NCI-H146 (cell line): ENCODE measurements at places on chromosomes 12 and 14.
A peak's percentile ranks its signal among the peaks of the same experiment; 100 is the strongest.

- no peak for DNase-seq
These were observed 171.2 kb downstream of the CEP128 start for GRCh38 chr14:80770114-80770908.

GRCh38 chr14:42488965-42489364 lies 882.3 kb downstream of the LRFN5 start:
- DNase-seq: no peak

GRCh38 chr14:95327558-95328374 lies 8.1 kb upstream of the CLMN start:
- DNase-seq: no peak

- no peak for DNase-seq
These were observed 189.2 kb upstream of the C14orf180 start for GRCh38 chr14:104390221-104390931.

DNA sequence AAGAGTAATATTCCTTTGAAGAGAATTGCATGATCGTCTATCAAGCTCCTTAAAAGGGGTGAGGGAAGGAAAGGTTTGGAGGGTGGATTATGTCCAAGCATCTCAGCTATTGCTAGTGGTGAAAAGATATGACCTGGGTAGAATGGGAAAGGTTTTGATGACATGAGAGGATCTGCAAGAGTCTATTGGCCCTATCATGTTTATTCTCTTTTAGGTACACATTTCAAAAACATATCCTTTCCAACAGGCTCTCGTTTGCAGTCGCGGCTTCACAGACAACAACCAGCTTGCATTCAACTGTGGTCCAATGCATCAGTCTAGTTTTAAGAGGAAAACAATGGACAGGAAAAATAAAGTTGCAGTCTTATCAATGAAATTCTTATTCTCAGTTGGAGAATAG lies 17.1 kb downstream of the FOXG1 start:
- DNase-seq: no peak

DNA sequence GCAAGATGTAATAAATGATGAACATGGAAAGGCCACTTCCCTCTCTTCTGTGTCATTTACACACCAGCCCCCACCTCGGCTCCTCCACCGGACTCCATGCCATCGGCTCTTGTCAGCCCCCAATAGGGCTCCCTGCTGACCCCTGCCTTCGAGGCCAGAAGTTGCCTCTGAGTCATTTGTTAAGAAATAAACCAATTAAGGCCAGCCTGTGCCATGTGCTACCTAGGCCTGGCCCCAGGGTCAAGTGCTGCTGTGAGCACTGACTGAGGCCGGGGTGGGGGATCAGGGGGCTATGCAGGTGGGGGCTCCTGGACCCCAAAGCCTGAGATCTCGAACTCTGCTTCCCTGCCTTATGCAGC lies 53.2 kb downstream of the TESC start:
- peak; percentile 12 for DNase-seq

GRCh38 chr14:55410876-55411275 lies 754 bp downstream of the ATG14 start:
- DNase-seq: no peak

GRCh38 chr12:26939192-26939832 lies 1.0 kb downstream of the FGFR1OP2 start:
- peak; percentile 45 for DNase-seq

GRCh38 chr12:26954027-26954426 lies 15.8 kb downstream of the FGFR1OP2 start:
- no peak for DNase-seq

DNA sequence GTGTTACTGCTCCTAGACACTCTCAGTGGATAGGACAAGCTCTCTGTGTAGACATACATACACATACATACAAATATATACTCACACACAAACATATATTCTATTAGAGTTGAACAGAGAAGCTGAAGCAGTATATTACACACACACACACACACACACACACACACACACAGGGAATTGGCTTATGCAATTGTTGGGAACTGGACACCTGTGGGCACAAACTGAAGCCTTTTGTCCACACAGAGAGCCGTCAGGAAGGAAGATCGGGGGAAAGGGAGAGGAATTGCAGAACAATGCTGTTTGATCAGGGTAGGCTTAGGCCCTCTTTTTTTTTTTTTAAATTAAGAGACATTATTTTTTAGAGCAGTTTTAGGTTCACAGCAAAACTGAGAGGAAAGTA lies 180.7 kb upstream of the DDHD1 start:
- no peak for DNase-seq

GRCh38 chr12:2160043-2160442 lies 107.3 kb downstream of the CACNA1C start:
- DNase-seq: no peak

GRCh38 chr12:110705309-110705708 lies 16.4 kb upstream of the HVCN1 start:
- DNase-seq: no peak

GRCh38 chr14:31966896-31967668 lies 110.0 kb upstream of the ARHGAP5 start:
- no peak for DNase-seq

DNA sequence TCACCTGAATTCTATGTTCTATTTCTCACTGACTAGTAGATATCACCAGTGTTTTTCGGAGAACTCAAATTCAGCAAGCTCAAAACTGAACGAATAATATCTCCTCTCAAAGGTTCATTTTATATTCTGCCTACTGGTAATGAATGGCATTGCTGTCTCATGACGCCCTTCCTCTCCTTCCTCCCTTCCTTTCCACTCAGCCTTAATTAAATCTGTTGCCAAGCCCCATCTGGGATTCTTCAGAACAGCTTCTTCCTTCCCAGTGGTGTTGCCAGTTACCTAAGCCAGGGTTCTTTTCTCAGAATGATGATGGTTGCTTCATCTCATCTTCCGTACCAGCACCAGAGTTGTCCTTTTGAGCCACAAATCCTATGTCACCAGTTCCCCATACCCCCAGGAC lies 143.2 kb downstream of the SYNE2 start:
- no peak for DNase-seq

DNA sequence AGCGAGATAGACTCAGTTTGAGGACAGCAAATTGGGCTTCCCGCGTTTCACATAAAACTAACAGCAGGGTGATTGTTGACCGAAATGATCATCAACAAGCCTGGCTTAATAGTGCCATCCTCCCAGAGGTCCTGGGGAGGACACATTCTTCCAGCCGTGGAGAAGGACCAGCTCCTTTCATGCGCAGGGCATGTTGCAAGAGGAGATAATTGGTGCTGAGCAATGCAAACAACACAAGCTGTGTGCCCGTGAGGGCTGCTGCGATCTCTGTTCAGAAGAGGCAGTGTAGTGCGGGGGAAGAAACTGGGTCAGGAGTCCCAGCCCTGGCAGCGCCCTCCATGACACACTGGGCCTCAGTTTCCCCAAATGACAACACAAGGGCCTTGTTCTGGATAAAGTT lies 54.3 kb downstream of the CCDC85C start:
- peak; percentile 70 for DNase-seq

DNA sequence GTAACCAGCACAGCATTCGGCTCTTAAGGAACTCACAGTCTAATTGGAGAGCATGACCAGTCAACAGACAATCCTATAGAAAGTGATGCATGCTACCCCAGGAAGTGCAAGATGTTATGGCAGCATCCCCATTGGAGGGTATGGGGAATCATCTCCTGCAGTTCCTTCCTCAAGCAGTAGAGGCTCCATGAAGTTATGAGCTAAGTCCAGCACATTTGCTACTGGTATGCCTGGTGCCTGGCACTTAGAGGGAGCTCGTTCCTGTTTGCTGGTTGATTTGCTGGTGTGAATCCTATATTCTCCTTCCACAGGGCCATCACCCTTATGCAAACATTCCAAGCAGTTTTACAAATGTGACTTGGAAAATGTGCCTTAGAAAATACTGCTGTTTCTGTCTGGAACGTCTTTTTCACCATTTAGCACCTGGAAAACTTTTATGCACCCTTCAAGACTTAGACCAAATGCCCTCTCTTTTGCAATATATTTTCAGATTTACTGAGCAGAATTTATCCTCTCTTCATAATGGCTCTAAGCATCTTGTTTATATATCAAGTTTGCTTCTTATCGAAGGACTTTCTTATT lies 136.1 kb upstream of the WSCD2 start:
- peak; percentile 28 for DNase-seq

DNA sequence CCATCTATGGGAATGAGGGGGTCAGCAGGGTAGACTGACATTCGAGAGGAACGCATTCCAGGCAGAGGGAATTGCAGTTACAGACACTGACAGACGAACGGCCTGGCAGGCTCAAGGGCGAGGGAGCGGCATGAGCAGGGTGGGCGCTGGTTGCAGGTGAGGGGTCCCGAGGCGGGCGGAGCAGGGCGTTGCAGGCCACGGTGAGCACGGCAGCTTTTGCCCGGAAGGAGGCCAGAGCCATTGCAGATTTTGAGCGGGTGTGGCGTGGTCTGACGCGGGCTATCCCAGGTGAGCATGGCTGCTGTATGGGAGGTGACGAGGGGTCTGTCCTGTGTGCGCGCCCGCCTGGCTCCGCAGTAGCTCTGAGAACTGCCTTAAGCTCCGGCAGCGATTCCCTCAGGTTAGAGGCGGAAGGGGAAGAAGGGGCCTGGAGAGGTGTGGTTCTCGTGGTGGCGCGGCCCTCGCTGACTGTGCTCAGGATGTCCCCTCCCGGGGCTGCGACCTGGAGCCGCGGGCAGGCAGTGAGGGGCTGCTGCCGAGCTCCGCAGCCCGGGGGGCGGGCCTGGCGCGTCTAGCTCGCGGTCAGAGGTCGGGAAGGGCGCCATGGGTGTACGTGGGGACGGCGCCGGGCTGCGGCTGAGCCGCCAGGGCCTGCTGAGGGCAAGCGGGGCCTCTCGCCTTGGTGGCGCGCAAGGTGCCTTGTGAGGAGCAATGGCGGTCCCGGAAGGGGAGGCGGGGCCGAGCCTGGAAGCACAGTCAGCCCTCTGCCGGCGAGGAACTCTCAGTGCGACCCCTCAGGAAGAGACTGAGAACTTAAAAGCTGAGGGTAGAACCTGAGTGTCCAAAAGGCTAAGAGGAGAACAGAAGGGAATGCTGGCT lies 177.1 kb downstream of the CACNA1C start:
- no peak for DNase-seq

GRCh38 chr14:24237463-24237955 lies 4.8 kb downstream of the GMPR2 start:
- no peak for DNase-seq
